ENCODE measurements at places on chromosomes 13 and 19. TPM values are rescaled to one million over a fixed set of nuclear protein-coding genes. Genes with fewer than 3 reads are reported as not detected.

- H3K4me3 ChIP-seq = no peak overlapping the region
- no peaks in the 10 kb centered on the region for H3K36me3 ChIP-seq
- peaks cover 53% of the 10 kb centered on the region for H3K4me1 ChIP-seq
- H3K27ac ChIP-seq = no peak overlapping the region
- no peak for DNase-seq
- no peaks in the 10 kb centered on the region for H3K27me3 ChIP-seq
Measured at GRCh38 chr19:14507704-14508542, 10.3 kb downstream of the DNAJB1 start.

DNA sequence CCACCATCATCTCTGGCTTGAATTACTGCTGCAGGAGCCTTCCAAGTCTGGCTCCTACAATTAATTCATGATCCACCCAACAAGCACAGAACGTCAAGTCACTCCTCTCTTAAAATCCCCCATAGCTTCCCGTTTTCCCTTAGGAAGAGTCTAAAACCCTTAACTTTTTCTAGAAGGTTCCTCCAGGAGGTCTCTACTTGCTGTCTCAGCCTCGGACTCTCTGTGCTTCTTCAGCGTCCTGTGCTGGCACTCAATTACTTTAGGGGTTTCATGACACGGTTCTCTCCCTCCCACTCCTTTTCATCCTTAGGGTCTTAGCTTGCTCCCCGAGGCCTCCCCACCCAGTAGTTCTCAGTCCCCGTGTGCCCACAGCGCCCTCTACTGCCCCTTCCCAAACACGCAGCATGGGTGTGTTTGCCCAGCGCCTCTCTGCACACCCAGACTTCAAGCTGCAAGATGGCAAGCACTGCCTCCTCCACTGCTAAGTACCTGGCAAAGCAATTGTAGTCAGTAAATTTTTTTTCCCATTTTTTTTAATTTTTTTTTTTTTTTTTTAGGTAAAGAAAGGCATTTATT lies 25.8 kb upstream of the MAP3K10 start:
- peak; percentile 45 for DNase-seq
- peaks cover 20% of the 10 kb centered on the region for H3K4me1 ChIP-seq
- H3K36me3 ChIP-seq = no peaks in the 10 kb centered on the region
- H3K27me3 ChIP-seq = no peaks in the 10 kb centered on the region
- no peak overlapping the region for H3K4me3 ChIP-seq
- H3K27ac ChIP-seq = no peak overlapping the region

GRCh38 chr13:113041293-113041690 lies 64.3 kb upstream of the F7 start:
- peaks cover 3% of the 10 kb centered on the region for H3K36me3 ChIP-seq
- no peak for DNase-seq
- H3K4me3 ChIP-seq = no peak overlapping the region
- no peaks in the 10 kb centered on the region for H3K4me1 ChIP-seq
- H3K27ac ChIP-seq = no peak overlapping the region
- no peaks in the 10 kb centered on the region for H3K27me3 ChIP-seq

- no peak overlapping the region for H3K4me3 ChIP-seq
- H3K4me1 ChIP-seq = no peaks in the 10 kb centered on the region
- DNase-seq = no peak
- no peak overlapping the region for H3K27ac ChIP-seq
Measured at GRCh38 chr19:374886-375235, 30.3 kb upstream of the MIER2 start.

GRCh38 chr19:55283548-55284377 lies at the start of gene BRSK1:
BRSK1 (plus strand) TSS chr19:55283997; CDS start chr19:55284443, 446 bp downstream.
- H3K4me3 ChIP-seq = no peak within 1 kb of the TSS
- no peak within 1 kb of the TSS for H3K27ac ChIP-seq
- H3K36me3 ChIP-seq = no peaks in the 10 kb centered on the region
- peak; percentile 41 for DNase-seq

DNA sequence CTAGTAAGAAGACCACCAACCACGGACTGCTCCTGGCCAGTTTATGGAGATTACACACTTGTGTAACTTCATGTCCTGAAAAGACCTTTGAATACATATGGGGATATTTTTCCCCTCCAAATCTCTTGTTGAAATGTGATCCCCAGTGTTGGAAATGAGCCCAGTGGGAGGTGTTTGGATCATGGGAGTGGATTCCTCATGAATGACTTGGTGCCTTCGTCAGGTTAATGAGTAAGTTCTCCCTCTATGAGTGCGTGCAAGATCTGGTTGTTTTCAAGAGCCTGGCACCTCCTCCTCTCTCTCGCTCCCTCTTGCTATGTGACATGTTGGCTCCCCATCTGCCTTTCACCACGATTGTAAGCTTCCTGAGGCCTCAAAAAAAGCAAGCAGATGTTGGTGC lies 769.0 kb upstream of the SLITRK1 start:
- H3K4me3 ChIP-seq = no peak overlapping the region
- no peaks in the 10 kb centered on the region for H3K36me3 ChIP-seq
- no peaks in the 10 kb centered on the region for H3K4me1 ChIP-seq
- no peak overlapping the region for H3K27ac ChIP-seq
- no peaks in the 10 kb centered on the region for H3K27me3 ChIP-seq
- DNase-seq = no peak

DNA sequence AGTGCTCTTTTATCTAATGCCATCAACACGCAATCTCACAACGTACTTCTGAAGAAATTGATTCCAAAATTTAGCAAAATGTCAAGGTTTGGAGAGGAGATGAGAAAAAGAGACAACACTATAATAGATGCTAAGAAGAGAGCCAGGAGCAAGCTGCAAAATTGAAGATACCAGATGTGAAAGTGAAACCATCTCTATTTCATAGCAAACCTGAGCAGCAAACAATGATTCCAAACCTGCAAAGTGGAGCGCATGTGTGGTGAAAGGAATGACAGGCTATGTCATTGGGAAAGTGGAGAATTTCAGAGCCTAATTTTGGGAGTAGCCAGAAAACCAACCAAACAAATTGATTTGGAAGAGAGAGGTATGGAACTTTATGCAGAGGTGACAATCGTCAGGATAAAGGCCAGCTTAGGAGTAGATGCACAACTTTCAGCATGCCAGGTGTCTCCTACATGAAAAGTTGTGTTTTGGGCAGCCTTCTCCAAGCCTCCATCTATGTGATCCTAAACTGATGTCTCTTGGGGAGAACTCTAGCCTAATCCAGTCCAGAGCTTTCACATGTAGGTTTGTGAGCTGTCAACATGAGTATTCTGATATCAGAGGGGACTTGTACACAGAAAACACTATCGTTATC lies 158.4 kb upstream of the FNDC3A start:
- no peak for DNase-seq
- H3K27ac ChIP-seq = peak overlapping the region; percentile 26

- no peaks in the 10 kb centered on the region for H3K4me1 ChIP-seq
- no peak for DNase-seq
- H3K4me3 ChIP-seq = no peak overlapping the region
- H3K27me3 ChIP-seq = no peaks in the 10 kb centered on the region
- H3K36me3 ChIP-seq = no peaks in the 10 kb centered on the region
Measured at GRCh38 chr13:95620030-95620824, 24.3 kb downstream of the DZIP1 start.

DNA sequence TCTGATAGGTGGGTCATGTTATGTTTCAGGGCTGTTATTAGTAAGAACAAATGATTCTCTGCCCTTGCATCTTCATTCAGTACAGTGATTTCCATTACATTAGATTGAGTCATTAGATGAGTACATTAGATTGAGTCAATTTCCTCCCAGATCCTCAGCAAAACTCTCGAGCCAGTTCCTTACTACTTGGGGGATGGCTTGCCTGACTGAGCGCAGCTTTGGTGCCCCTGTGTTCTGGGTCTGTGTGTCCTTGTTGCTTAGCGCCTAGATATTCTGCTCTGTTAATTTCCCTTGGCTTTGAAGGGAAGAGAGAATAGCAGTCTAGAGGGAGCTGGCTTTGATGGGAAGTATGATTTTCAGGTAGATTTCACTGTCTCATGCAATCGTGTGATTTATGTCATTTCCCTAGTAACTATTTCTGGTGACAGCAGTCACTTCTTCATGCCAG lies 19.1 kb upstream of the SCEL start:
- H3K27ac ChIP-seq = no peak overlapping the region
- no peak overlapping the region for H3K4me3 ChIP-seq
- H3K27me3 ChIP-seq = no peaks in the 10 kb centered on the region
- no peaks in the 10 kb centered on the region for H3K4me1 ChIP-seq
- DNase-seq = no peak

GRCh38 chr19:16185768-16186123 lies 536 bp downstream of the FAM32A start:
- peak; percentile 58 for DNase-seq
- H3K4me1 ChIP-seq = peaks cover 44% of the 10 kb centered on the region

DNA sequence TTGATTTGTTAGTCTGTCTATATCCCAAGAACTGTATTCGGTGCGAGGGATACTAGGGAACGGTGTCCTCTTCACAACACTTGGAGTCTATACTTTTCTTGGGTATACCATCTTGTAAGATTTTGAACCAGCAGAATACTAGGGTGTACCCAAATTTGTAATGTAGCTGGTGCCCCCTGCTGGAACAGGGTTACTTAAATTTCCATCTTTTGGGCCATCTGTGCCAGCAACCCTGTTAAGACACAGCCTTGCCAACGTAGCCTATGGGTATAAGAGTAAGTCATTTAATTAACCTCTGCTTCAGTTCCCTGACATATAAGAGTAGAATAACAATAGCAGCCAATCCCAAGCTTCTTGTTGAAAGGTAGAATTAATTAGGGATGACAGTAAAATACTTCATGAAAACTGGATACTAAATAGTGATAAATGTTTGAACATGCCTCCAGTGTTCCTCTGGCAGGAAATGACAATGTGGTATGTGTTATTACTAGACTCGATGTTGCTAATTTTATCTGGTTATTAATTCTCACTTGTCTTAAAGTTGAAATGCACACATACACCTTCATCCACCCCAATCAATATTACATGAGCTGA lies 607.6 kb downstream of the FGF9 start:
- H3K27ac ChIP-seq = no peak overlapping the region
- no peaks in the 10 kb centered on the region for H3K27me3 ChIP-seq

GRCh38 chr13:23609414-23609760 lies 39.2 kb downstream of the TNFRSF19 start:
- H3K27me3 ChIP-seq = peaks cover 13% of the 10 kb centered on the region
- H3K4me3 ChIP-seq = no peak overlapping the region
- no peak overlapping the region for H3K27ac ChIP-seq
- no peak for DNase-seq
- no peaks in the 10 kb centered on the region for H3K36me3 ChIP-seq

- H3K27ac ChIP-seq = no peak overlapping the region
Measured at GRCh38 chr19:29378543-29379080, 147.2 kb upstream of the VSTM2B start.

GRCh38 chr13:100917011-100917410 lies 242.4 kb upstream of the TMTC4 start:
- peaks cover 5% of the 10 kb centered on the region for H3K27me3 ChIP-seq
- no peak overlapping the region for H3K27ac ChIP-seq

DNA sequence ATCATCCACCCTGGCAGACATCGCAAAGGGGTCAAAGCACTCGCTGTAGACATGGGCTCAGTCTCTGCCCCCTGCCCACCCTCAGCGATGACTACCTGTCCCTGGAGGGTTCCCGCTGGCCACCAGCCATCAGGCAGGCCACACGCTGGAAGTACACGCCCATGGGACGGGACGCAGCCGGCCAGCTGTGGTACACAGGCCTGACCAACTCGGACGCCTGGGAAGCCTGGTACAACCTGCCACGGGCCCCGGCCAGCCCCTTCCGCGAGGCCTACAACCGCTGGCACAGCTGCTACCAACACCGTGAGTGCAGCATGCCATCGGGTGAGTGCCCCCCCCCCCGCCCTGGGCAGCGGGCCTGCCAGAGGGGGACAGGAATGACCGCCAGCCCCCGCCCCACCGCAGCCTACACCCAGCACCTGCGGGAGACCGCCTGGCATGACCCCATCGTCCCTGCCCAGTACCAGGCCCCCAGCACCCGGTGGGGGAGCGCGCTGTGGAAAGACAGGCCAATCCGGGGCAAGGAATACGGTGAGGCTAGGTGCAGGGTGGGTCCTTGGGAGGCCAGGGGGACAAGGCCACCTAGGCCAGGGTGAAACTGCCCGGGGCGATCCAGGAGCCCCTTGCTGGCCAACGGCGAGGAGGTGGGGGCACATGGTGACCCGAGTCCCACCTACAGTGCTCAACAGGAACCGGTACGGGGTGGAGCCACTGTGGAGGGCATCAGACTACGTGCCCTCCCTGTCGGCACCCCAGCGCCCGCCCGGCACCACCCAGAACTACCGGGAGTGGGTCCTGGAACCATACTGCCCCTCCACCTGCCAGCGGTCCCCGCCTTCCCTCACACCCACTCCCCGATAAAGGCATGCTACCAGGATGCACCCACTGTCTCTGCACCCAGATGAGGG lies 4.4 kb downstream of the TEKTIP1 start:
- no peak overlapping the region for H3K4me3 ChIP-seq
- H3K27ac ChIP-seq = no peak overlapping the region
- peaks cover 18% of the 10 kb centered on the region for H3K4me1 ChIP-seq
- peaks cover 36% of the 10 kb centered on the region for H3K36me3 ChIP-seq
- DNase-seq = no peak

GRCh38 chr13:86601351-86601750 lies 802.1 kb upstream of the SLITRK6 start:
- H3K27ac ChIP-seq = no peak overlapping the region
- no peaks in the 10 kb centered on the region for H3K27me3 ChIP-seq
- no peak overlapping the region for H3K4me3 ChIP-seq

GRCh38 chr13:110913322-110914080 lies 1.4 kb downstream of the ANKRD10 start:
- peaks cover 32% of the 10 kb centered on the region for H3K4me1 ChIP-seq
- peaks cover 22% of the 10 kb centered on the region for H3K36me3 ChIP-seq
- no peaks in the 10 kb centered on the region for H3K27me3 ChIP-seq
- H3K27ac ChIP-seq = peak overlapping the region; percentile 75
- peak overlapping the region; percentile 81 for H3K4me3 ChIP-seq

DNA sequence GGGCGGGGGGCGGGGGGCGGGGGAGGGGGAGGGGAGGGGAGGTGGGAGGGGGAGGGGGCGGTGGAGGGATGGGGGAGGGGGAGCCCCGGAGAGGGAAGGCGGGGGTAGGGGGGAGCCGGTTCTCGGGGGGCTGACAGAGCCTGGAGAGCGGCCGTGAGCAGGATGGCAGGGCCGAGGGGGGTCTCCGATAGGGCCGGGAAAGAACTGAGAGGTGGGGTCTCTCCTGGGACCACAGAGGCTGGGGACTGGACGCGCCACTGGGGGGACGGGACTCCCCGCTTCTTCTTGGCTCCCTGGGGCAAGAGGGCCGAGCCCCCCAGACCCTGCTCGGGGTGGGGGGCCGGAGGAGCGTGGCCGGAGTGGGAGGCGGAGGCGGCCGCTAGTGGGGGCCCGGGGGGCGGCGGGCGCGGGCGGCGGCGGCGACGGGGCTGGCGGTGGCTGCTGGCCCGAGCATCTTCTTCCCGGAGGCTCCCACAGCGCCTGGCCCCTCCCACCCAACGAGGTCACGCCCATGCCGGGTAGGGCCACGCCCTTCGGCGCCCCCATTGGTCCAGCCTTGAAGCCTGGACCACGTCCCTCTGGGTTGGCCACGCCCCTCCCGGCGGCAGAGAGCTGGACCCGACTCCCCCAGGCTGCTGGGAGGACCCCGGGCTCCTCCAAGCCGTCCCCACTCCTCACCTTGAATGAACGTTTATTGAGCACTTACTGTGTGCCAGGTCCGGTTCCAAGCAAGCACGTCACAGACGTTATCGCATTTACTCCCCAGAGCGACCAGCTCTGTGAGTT lies at the start of gene NOVA2:
TSS of gene NOVA2 (minus strand) at position 313 of the 786 bp plus-strand sequence. CDS start 514 bp downstream, outside the sequence.
- peaks cover 59% of the 10 kb centered on the region for H3K27me3 ChIP-seq
- no peak within 1 kb of the TSS for H3K4me3 ChIP-seq
- peaks cover 27% of the 10 kb centered on the region for H3K4me1 ChIP-seq

The PRKACA gene
- 27.4 TPM for total RNA-seq

The CEACAM6 gene
- not detected for total RNA-seq

The SIGLEC14 gene
- total RNA-seq = 1.3 TPM

The AXL gene
- total RNA-seq = 0.42 TPM

The STARD13 gene
- not detected for total RNA-seq

The CCDC159 gene
- total RNA-seq = 35.5 TPM

The SPPL2B gene
- 106 TPM for total RNA-seq

The PLK5 gene
- 0.14 TPM for total RNA-seq

The FAM83E gene
- 1.6 TPM for total RNA-seq
